Activated naive CD8-positive, alpha-beta T cell treated with anti-CD3 and anti-CD28 coated beads for 36 hours (primary cell): ENCODE measurements at places on chromosomes 3 and 15. TPM values are rescaled to one million over a fixed set of nuclear protein-coding genes. Genes with fewer than 3 reads are reported as not detected.

Gene KLHL24
- 8.0 TPM for total RNA-seq

GRCh38 chr3:135262441-135262840, 467.4 kb downstream of the EPHB1 start:
- no peak for DNase-seq
- H3K27me3 ChIP-seq, result peaks cover 3% of the 10 kb centered on the region
- H3K4me1 ChIP-seq, result no peaks in the 10 kb centered on the region
- H3K27ac ChIP-seq, result no peak overlapping the region

Gene GASK1A
- 0.08 TPM for total RNA-seq

- H3K27me3 ChIP-seq, result peaks cover 3% of the 10 kb centered on the region
- H3K4me1 ChIP-seq, result no peaks in the 10 kb centered on the region
- H3K27ac ChIP-seq, result no peak overlapping the region
Observed at GRCh38 chr3:117059956-117060270, 350.3 kb downstream of the TUSC7 start.

DNA sequence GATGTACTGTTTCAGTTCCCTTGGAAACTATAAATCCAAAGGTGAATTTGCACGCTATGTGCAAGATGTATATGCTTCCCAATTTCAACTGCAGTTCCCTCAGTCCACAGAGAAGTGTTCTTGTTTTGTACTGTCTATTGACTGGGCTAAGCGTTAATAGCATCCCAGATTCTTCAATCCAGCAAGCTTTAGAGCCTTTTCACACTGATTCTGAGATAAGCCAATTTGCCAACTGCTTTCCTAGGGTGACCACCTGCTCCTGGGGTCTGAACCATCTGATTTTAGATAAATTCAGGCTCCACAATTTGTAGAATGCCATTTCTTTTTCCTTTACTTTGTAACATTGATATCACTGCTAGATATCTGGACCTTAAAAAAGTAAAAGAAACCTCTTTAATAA, 340.1 kb downstream of the PTPRG start:
- H3K4me1 ChIP-seq, result no peaks in the 10 kb centered on the region
- no peaks in the 10 kb centered on the region for H3K36me3 ChIP-seq
- H3K4me3 ChIP-seq, result no peak overlapping the region

Gene GOLGA6L4
- 0.86 TPM for total RNA-seq

DNA sequence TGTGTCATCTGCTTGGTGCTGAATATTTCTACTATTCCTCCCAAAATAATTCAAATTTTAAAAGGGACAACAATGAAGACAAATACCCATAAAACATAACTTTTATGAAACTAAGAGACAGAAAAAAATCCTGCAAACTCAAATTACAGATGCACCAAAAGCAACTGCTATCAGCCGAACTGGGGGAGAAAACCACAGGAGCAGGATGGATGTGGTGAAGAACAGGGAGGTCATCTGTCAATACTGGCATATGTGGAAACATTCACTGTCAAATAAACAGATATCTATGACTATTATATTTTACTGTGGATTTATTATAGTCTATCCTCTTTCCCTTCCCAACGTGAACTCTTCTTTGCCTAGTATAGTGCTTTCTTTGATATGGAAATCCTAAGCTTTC, 53.3 kb upstream of the CPOX start:
- H3K27ac ChIP-seq, result no peak overlapping the region
- H3K4me3 ChIP-seq, result no peak overlapping the region
- peaks cover 9% of the 10 kb centered on the region for H3K27me3 ChIP-seq
- peaks cover 4% of the 10 kb centered on the region for H3K4me1 ChIP-seq
- DNase-seq, result no peak
- H3K36me3 ChIP-seq, result no peaks in the 10 kb centered on the region

Gene CISH
- 193 TPM for total RNA-seq

Gene PSTPIP1
- total RNA-seq, result 93.4 TPM

DNA sequence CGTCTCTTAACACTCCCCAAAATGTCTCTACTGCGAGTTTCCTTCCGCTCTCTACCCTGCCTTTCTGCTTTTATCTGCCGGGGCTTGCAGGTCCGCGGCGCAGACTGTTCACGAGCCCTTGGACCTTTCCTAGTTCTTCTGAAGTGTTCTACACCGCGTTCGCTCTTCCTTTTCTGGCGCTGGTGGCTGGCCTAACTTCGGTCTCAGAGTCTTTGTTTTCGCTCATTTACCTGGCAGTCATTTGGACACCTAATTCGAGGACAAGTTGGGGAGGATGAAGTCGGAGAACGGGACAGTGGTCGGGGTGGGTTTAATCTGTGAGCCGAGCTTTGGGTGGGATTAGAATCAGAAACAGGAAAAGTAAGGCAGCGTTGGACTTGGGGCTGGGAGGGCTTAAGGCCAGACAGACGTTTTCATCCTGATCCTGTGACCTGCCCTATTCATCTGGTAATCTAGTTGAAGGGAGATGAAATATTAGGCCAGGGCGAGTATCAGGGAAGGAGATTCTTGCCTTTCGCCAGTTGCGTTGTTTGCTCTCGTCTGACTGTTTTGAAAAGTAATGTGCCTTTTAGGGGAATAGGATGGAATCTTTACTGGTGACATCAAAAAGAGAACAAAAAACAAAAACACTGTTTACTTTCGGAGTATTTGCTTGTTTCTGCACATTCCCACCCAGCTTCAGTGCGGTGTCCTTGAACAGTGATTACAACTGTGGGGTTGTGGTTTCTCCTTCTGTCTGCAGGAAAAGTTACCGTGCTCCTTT, 1.8 kb downstream of the DIPK2A start:
- peak overlapping the region; percentile 92 for H3K4me3 ChIP-seq
- DNase-seq, result no peak
- H3K4me1 ChIP-seq, result peaks cover 25% of the 10 kb centered on the region
- H3K27me3 ChIP-seq, result peaks cover 16% of the 10 kb centered on the region
- peak overlapping the region; percentile 81 for H3K27ac ChIP-seq

DNA sequence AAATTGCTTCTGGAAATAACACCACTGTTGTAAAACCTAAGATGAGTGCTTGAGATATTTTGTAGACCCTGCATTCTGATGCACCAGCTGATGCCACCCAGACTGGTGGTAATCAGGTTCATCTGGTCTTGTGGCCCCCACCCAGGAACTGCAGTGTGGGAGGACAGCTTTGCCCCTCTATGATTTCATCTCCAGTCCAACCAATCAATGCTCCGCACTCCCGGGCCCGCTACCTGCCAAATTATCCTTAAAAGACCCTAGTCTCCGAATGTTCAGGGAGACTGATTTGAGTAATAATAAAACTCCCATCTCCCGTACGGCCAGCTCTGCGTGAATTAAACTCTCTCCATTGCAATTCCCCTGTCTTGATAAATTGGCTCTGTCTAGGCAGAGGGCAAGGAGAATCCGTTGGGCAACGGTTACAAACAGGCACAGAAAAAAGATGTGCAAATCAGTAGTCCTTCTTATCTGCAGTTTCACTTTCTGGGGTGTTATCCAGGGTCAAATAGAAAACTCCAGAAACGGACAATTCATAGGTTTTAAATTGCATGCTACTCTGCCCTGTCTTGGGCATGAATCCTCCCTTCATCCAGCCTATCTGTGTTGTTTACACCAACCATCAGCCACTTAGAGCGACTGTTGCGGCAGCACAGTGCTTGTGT, 29.2 kb upstream of the TRPM1 start:
- H3K4me1 ChIP-seq, result peaks cover 1% of the 10 kb centered on the region
- H3K27ac ChIP-seq, result no peak overlapping the region
- no peak overlapping the region for H3K4me3 ChIP-seq
- H3K27me3 ChIP-seq, result no peaks in the 10 kb centered on the region

Gene TRPM1
- not detected for total RNA-seq

- peaks cover 20% of the 10 kb centered on the region for H3K4me1 ChIP-seq
- peaks cover 3% of the 10 kb centered on the region for H3K36me3 ChIP-seq
- no peaks in the 10 kb centered on the region for H3K27me3 ChIP-seq
- H3K4me3 ChIP-seq, result peak within 1 kb of the TSS; percentile 83
Observed at GRCh38 chr3:170037463-170038433, at the start of gene GPR160. TSS of gene GPR160 (plus strand) at chr3:170037995. CDS start at chr3:170083973, 45,978 bp downstream.

Gene CASR
- total RNA-seq, result not detected

DNA sequence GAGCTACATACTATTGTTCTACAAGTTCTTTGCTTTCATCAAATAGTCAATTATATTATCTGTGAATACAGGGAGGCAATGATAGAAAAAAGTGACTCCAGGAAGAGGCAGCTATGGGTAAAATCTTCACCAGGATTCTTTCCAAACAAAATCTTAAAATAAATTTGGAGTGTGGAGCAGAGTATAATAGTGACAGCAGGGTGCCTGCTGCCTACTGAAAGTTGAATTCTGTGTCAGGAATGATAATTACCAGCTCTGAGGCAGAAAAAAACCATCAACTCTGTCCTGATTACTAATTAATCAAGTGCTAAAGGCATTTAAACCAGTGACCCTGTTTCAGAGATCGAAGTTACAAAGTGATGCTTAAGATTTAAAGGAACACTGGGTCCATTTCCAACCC, 148.0 kb downstream of the DIPK2A start:
- H3K4me1 ChIP-seq, result no peaks in the 10 kb centered on the region
- H3K27ac ChIP-seq, result no peak overlapping the region
- H3K36me3 ChIP-seq, result no peaks in the 10 kb centered on the region
- DNase-seq, result no peak

GRCh38 chr15:51053571-51053970, 41.1 kb downstream of the TNFAIP8L3 start:
- no peaks in the 10 kb centered on the region for H3K36me3 ChIP-seq
- no peak overlapping the region for H3K27ac ChIP-seq
- H3K27me3 ChIP-seq, result peaks cover 18% of the 10 kb centered on the region
- H3K4me1 ChIP-seq, result no peaks in the 10 kb centered on the region
- H3K4me3 ChIP-seq, result no peak overlapping the region
- no peak for DNase-seq
